Substantia nigra (tissue), 51 donors: ENCODE measurements at places on chromosomes 12 and 14.

GRCh38 chr14:66842911-66843512 is 335.1 kb downstream of the GPHN start:
- no peak for DNase-seq

DNA sequence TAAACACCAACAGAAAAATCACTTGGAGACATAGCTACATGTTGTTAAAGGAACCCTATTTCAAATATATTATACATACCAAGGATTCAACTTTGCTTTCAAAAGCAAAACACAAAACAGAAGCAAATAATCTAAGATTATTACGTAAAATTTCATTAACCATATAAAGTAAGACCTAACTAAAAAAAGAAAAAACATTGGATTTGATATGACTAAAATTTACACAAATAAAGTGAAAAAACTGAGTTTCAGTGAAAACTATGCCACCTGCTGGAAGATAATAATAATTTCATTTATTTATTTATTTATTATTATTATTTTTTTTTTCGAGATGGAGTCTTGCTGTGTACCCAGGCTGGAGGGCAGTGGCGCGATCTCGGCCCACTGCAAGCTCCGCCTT is 45.2 kb downstream of the WDHD1 start:
- no peak for DNase-seq

DNA sequence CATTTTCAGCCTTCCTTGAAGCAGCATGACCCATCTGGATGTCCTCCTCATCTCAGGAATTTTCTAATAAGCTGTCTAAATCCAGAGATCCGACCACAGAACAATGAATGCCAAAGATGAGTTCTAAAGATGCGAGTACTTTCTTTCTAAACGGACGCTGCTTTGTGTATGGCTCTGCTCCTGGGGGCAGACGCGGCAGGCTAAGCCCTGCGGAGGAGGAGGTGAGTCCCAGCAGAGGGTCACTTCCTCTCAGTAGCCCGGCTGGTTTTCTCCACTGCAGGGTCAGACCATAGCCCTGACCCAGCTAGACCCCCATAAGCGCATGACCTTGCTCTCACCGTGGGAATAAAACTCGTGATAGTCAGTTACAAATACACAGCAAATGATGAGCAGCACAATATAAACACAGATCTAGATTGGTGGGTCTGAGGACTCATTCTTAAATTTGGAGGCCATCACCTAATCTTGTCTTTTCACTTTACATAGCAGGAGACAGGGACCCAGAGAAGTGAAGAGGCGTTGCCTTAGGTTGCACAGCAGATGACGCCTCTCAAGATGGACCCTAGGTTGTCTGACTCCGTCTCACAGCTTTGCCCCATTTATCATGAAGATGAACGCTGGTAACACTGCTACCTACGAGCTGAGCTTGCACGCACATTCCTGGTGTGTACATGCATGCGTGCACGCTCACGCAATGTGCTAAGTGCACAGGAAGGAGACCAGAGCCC is 16.6 kb downstream of the SSH1 start:
- no peak for DNase-seq

DNA sequence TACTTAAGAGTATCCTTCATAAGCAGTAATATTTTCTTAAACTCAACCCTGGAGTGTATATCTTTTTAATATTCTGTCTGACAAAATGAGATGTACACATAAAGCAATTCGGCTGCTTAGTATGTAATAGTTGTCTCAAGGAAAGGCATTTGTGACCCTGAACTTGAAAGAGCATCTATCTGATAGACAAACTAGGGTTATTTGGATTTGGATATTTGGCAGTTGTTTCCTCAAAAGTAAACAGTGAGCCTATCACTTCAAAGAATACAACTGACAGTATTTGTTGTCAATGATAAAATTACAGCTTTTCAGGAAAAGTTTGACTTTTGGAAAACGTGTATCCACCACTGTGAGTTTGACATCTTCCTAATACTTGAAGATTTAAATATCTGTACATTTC is 123.4 kb downstream of the TGFB3 start:
- DNase-seq = no peak

GRCh38 chr12:26287671-26288381 is 92.5 kb downstream of the SSPN start:
- DNase-seq = no peak

DNA sequence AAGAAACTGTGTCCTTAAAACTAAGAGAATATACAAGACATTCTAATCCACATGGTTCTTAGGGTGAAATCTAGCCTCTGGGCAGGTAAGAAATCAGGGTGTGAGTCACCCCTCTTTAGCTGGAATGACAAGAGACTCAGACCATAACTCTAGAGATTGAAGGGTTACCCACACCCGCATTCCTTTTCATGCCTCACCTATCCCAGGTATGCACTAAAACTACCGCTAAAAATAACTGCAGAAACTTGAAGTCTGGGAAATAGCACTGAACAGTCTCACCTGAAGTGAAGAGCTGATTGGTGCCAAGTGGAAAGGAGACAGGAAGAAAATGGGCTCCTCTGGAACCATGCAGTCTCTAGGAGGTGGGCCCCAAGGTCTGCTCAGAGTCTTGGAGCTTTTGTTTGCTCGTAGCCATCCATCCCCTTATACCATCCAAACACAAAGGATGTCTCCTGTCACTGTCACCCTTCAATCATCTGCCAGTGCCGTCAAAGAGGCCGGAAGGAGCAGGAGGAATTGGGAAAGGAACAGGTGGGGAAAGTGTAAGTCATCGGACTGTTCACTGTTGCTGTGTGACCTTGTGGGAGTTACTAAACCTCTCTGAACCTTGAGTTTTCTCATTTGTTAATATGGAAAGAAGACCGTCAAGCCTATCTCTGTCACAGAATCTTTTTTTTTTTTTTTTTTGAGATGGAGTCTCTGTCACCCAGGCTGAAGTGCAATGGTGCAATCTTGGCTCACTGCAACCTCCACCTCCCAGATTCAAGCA is 22.4 kb downstream of the DDX47 start:
- no peak for DNase-seq

DNA sequence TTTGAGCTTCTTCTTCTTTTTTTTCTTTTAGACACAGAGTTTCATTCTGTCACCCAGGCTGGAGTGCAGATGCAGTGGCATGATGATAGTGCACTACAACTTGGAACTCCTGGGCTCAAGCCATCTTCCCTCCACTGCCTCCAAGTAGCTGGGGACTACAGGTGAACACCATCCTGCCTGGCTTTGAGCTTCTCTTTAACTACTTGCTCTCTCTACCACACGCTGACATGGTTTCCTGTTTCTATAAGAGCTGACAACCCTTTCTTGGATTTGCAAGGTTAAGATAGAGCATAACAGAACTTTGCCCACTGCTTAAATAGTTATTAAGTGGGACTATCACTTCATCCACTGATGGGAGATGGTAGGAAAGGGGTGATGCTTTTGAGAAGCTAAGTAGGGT is 82.4 kb upstream of the SLC38A2 start:
- DNase-seq = no peak

DNA sequence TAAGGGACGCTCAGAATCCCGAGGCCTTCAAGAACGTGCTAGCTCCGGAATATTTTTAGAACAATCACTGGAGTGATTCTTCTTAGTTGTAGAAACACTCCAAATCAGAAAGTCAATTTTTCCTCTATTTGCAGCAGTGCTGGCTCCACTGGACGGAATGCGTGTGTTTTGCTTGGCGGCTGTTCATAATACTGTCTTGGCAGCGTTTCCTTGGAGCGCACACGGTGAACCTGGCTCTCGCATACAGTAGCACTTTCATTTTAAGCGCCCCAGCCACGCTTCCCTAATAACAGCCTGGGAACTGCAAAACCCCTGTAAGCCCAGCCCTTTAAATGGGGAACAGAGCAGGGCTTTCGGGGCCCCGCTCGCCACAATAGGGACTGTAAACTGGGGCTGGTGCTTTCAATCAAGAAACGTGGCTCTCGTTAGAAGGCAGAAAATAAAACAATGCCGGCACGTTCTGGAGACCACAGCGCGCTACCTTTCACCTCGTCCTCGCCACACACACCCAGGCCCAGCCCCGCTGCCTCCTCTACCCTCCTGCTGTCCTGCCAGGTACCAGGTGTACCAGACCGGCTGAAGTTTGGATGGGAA is 79.9 kb downstream of the BCL11B start:
- no peak for DNase-seq

GRCh38 chr12:100576331-100577036 is 3.0 kb downstream of the GAS2L3 start:
- DNase-seq = no peak

DNA sequence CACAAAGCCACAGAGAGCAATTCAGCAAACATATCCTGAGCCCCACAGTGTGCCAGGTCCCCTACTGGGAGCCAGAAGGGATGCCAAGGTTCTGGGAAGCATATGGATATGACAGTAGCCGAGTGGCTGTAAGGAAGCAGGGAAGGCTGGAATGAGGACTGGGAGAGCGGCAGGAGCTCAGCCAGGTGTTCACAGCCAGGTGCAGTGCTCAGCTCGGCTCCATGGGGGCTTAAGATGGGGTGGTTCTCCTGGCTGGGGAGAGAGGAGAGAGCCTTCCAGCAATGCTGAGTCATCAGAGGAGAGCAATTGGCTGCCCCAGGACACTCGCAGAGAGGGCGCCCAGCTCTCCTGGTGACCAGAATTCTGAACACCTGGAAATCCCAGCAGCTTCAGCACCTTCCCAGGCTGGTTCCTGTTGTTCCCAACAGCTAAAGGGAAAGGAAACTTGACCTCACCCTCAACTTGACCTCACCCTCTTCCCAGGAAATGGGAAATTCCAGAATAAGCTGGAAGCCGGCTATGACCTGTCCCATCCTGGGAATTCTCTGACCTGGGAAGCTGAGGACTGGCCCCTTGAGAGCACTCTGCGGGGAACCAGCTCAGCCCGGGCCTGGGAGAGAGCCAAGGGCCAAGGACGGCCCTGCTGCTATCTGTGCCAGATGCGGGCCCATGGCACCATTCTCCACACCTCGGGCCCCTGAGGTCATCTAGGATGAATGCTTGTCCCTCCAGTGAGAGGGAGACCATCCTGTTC is 34.6 kb downstream of the SLC6A12 start:
- no peak for DNase-seq
